ENCODE measurements at places on chromosomes 3 and 15. TPM values are rescaled to one million over a fixed set of nuclear protein-coding genes. Genes with fewer than 3 reads are reported as not detected.

DNA sequence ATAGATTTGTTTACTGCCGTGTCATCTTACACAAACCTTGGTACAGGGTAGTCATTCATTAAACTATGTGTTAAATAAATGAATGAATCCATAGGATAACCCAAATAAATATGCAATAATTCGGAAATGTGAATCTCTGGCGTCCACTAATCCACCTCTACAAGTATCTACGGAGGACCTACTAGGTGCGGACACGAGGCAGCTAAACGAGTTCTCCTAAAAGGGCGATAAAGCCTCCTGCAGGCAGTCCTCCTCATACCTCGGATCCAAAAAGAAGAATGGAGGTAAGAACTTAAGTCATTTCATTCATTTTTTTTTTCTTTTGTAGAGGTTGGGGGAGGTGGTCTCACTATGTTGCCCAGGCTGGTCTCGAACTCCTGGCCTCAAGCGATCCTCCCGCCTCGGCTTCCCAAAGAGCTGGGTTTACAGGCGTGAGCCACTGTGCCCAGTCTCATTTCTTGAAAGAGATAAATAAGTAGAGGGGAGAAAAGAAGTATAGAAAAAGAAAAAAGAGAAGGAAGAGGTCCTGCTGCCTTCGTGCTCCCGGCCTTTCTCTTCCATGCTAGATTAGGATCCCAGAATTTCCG is 706 bp upstream of the RPL35A start:
- DNase-seq: no peak

DNA sequence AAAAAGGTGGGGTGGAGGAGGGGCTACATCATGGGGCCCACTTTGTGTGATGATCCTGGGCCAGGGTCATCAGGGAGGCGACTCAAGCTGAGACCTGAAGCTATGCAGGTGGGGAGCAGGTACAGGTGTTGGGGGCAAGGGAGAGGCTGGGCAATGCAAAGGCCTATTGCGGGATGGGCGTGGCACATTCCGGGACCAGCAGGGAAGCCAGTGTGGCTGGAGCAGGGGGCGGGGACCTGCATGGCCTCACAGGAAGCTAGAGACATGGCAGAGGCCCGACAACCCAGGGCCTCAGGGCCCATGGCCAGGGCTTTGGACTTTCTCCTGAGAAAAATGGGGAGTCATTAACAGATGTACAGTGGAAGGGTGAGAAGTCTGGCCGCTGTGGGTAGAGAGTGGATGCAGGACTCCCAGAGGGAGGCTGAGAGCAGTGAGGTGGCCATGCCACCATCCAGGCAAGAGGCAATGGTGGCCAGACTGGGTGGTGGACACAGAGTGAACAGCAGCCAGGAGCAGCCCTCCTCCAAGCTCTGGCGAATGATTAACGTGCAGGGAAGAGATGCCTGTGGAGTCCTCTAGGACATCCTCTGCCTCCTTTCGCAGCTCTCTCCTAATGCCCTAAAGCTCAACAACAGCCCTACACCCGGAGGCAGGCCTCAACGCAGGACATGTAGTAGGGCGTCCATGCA is 122.6 kb upstream of the ATP2B2 start:
- no peak for DNase-seq

DNA sequence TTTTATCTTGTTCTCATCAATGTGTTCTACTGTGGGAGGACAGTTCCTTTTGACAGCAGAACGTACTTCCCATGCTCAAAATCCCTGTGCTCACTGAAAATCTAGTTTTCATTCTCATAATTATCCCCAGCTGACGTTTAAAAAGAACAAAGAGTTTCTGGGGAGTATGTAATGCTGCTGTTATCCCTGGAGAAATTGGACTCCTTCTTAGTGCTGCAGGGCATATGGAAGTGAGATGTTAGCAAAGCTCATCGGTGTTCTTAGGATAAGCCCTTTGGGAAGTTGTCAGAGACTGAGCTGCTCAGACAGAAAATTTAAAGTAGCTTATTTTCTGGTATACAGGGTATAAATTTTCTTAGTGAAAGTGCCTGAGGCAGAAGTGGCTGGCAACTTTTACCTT is 66.5 kb downstream of the CDAN1 start:
- DNase-seq: no peak

GRCh38 chr15:88646088-88646405 is 7.2 kb downstream of the ISG20 start:
- DNase-seq: no peak

DNA sequence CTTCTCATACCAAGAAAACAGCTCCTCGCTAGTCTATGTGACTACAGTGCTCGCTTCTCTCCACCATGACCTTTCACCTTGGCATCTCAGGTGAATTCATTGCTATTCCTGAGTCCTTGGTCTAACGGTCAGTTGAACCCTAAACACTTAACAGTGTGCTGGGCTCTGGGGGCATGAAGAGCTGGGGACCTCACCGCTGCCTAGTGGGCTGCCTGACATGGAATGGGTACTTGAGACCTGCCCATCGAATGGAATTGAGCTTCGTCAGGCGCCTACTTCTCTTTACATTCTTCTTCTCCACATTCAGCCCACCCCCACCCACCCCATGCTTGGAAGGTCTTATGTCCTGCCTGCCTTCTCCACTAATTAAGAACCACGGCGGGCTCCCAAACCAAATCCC is 22.1 kb downstream of the BOC start:
- no peak for DNase-seq

GRCh38 chr3:165746874-165747273 is 90.3 kb downstream of the BCHE start:
- no peak for DNase-seq

GRCh38 chr3:4509043-4509442 is 15.9 kb downstream of the ITPR1 start:
- DNase-seq: no peak

DNA sequence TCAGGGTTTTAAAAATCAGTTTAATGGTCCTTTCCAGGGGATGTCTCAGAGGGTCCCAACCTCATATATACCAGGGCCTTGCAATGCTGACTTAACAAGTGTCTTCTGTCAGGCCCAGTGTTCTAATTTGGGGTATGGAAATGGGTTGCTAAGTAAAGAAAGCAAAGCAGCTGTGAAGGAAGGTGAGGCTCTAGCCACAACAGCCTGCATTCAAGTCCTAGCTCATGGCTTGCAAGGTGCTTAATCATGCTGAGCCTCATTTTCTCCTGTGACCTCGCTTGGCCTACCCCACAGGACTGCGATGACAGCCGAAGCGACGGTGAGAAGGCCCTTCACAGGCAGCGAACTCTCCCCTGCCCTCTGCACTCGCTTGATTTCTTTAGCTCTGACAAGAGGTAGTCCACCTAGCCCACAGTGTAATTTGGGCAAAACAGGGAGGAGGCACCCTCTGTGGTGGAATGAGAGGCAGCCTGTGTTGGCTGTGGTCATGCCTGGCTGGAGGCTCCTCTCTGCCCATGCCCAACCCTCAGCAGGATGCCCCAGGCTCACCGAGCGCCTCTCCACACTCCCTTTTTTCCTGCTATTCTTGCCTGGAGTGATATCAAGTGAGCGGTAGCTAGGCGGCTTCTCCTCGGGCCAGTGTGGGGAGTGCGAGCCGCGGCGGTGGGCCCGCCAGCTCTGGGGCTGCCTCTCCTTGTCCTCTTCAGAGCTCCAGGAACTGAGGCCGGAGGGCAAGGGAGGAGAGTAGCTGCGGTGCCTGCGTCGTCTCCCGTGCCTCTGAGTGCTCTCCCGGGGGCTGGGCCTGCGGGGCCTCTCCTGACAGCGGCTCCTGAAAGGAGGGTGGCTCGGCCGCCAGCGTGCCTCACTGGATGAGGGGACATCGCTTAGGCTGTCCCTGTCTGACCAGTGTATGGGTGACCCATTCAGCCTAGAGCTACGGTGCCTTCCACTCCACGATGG is 29.2 kb downstream of the ILDR1 start:
- DNase-seq: no peak

DNA sequence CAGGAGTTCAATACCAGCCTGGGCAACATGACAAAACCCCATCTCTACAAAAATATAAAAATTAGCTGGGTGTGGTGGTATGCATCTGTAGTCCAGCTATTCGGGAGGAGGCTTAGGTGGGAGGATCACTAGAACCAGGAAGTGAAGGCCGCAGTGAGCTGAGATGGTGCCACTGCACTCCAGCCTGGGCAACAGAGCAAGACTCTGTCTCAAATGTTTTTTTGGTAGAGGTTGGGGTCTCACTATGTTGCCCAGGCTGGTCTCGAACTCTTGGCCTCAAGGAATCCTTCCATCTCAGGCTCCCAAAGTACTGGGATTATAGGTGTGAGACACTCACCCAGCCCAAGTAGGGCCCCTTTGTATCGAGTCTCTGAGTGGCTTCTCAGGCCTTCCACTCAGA is 1.9 kb upstream of the IFRD2 start:
- no peak for DNase-seq

GRCh38 chr3:170355738-170356595 is 1.5 kb upstream of the SKIL start:
- peak; percentile 40 for DNase-seq

- no peak for DNase-seq
Measured at GRCh38 chr15:78739206-78739605, 72.1 kb downstream of the ADAMTS7 start.

PTX3 gene
- not detected for polyA plus RNA-seq

KLF13 gene
- polyA plus RNA-seq: 53.7 TPM

PPP2R3A gene
- 0.25 TPM for polyA plus RNA-seq

Data from naive thymus-derived CD4-positive, alpha-beta T cell (primary cell).